SJCRH30 (cell line): ENCODE measurements at places on chromosomes 12 and 14. TPM values are rescaled to one million over a fixed set of nuclear protein-coding genes. Genes with fewer than 3 reads are reported as not detected.

DNA sequence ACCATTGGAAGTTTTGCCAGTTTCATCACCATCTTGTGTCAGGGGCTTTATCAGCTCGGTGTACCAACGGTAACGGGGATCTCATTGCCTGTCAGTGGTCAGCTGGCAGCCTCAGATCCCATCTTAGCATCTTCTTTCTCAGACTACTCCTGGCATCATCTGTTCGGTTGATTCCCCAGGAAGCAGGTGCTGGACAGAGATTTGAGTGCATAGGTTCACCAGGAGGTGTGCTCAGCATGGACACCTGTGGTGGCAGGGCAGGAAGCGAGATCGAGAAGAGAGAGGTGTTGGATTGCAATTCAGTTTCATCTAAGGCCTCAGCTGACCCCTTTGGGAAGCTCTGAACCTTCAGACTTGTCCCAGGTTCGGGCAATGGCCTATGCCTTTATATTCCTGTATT lies 76.0 kb downstream of the C12orf75 start:
- DNase-seq = no peak

GRCh38 chr14:50082308-50082742 lies 34.0 kb downstream of the VCPKMT start:
- no peak for DNase-seq

DNA sequence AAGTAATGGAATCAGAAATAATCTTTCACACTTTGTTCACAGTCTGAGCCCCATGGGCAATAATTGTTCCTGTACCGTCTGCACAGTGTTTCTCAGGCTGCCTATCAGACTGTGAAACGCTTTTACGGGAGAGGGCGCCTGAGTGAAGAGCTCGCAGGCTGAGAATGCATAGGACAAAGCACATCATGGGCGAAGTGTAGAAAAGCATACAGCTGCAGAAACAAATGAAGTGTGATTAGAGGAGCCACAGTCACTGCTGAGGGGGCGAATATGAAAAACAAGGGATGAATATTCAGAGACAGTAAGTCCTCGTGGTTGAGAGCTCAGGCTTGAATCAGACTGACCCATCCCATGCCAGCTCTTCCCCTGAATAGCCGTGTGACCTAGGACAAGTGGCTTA lies 438.4 kb upstream of the DCN start:
- no peak for DNase-seq

ARHGEF40 gene
- 28.3 and 29.3 TPM in 2 replicates for total RNA-seq

KIF5A gene
- total RNA-seq = 0.41 and 0.47 TPM in 2 replicates

DPPA3 gene
- not detected in 2 replicates for total RNA-seq

- DNase-seq = no peak
These were observed 320.6 kb downstream of the KCNC2 start for GRCh38 chr12:74889073-74889472.

DNA sequence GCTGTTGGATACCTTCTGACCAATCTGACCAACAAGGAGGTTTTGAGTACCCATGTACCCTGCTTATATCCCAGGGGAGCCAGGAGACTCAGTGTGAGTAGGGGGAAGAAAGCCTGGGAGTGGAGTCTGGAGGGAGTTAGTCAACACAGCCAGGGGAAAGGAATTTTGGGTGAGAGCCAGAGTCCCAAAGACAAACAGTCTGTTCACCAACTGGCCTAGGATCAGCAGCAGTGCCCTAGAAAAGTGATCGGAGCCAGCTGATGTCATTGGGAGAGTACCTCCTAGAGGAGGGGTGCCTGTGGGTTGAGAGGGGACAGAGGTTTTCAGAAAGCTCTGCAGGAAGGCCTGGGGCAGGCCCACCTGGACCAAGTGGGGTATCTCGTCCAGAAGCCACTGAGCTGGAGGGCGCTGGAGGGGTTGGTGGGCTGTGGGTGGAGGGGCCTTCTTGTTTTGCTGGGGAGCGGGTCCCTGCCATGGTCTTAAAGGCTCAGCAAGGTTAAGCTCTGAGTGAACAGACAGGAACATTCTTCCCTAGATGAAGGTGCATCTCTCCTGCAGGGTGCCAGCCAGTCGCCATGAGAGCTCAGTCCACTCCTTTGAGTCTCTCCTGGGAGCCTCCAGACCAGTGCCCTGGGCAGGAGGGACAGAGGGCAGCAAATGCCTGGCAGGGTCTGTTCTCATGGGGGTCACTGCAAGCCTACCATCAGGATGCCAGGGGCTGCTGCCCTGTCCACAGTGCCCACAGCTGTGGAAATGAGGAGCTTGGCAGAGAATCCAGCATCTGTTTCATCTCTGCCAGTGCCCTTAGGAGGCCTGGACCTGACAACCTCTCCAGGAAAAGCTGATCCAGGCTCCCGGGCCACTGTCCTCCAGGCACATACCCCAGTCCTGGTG lies 63.6 kb downstream of the CHGA start:
- DNase-seq = peak; percentile 90

C12orf54 gene
- 0.23 and 0.34 TPM in 2 replicates for total RNA-seq

ZNF219 gene
- 2.6 and 5.9 TPM in 2 replicates for total RNA-seq

GRCh38 chr14:83664389-83664788 lies 1865.6 kb upstream of the FLRT2 start:
- no peak for DNase-seq

GRCh38 chr12:4272424-4273272 lies 914 bp upstream of the CCND2 start:
- peak; percentile 73 for DNase-seq

- no peak for DNase-seq
These were observed 47.3 kb downstream of the WDR20 start for GRCh38 chr14:102187044-102187443.

GRCh38 chr14:71532344-71532743 lies 399.9 kb upstream of the RGS6 start:
- DNase-seq = no peak

GRCh38 chr12:16021026-16021425 lies 109.9 kb downstream of the DERA start:
- no peak for DNase-seq

PLEKHG7 gene
- total RNA-seq = not detected in 2 replicates

GRCh38 chr12:57896434-57897201 lies 44.7 kb upstream of the ATP23 start:
- DNase-seq = peak; percentile 71

GRCh38 chr12:83826112-83826511 lies 1086.5 kb downstream of the SLC6A15 start:
- DNase-seq = peak; percentile 67

- peak; percentile 31 for DNase-seq
These were observed 769 bp upstream of the ZNF740 start for GRCh38 chr12:53179687-53180219.

DNA sequence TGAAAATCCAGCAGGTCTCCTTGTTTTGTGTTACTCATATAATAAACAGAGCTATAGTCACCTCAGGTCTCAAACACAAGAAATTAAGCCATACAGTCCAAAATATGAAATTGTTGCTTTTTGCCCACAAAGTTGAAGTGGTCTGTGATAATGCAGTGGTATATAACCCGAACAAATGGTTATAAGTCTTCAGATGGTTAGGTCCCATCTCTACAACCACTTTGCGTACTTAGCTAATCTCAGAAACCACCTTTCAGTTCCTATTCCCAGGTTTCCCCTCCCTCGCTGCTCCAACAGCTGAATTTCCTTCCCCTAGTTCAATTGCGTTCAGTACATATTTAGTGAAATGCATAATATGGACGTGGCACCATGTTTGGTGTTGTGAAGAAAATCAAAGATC lies 3.3 kb upstream of the KCNA5 start:
- DNase-seq = no peak

REC8 gene
- total RNA-seq = 1.1 and 2.5 TPM in 2 replicates

- no peak for DNase-seq
These were observed 6.5 kb downstream of the RAD51AP1 start for GRCh38 chr12:4545195-4545594.
